Left lung (tissue), 14 donors: ENCODE measurements at places on chromosomes 11 and 22. TPM values are rescaled to one million over a fixed set of nuclear protein-coding genes. Genes with fewer than 3 reads are reported as not detected.

SELENOO gene
- 28.9 TPM for polyA plus RNA-seq

GRCh38 chr22:22746963-22747933, 102.8 kb downstream of the GGTLC2 start:
- peaks cover 2% of the 10 kb centered on the region for H3K4me1 ChIP-seq
- no peaks in the 10 kb centered on the region for H3K27me3 ChIP-seq
- no peak overlapping the region for H3K27ac ChIP-seq
- H3K4me3 ChIP-seq = no peak overlapping the region

GRCh38 chr11:44761551-44761961, 34.8 kb downstream of the TSPAN18 start:
- no peaks in the 10 kb centered on the region for H3K4me1 ChIP-seq
- no peak overlapping the region for H3K27ac ChIP-seq
- H3K4me3 ChIP-seq = no peak overlapping the region
- no peak for DNase-seq
- no peaks in the 10 kb centered on the region for H3K36me3 ChIP-seq

- no peak overlapping the region for H3K4me3 ChIP-seq
- peaks cover 45% of the 10 kb centered on the region for H3K27me3 ChIP-seq
- DNase-seq = no peak
Observed at GRCh38 chr22:23072911-23073491, 2.7 kb downstream of the GNAZ start.

- no peak for DNase-seq
- no peaks in the 10 kb centered on the region for H3K4me1 ChIP-seq
- no peaks in the 10 kb centered on the region for H3K36me3 ChIP-seq
- H3K4me3 ChIP-seq = no peak overlapping the region
Observed at GRCh38 chr11:27464909-27465308, 7.7 kb downstream of the LGR4 start.

GRCh38 chr11:131802440-131803115, 432.2 kb downstream of the NTM start:
- H3K27me3 ChIP-seq = no peaks in the 10 kb centered on the region
- H3K4me1 ChIP-seq = no peaks in the 10 kb centered on the region
- no peak for DNase-seq
